ENCODE measurements at places on chromosomes 5 and 9.

- H3K27me3 ChIP-seq: no peaks in the 10 kb centered on the region
- no peak overlapping the region for H3K27ac ChIP-seq
- no peaks in the 10 kb centered on the region for H3K36me3 ChIP-seq
- peaks cover 9% of the 10 kb centered on the region for H3K4me1 ChIP-seq
- H3K4me3 ChIP-seq: no peak overlapping the region
- DNase-seq: no peak
Observed at GRCh38 chr5:80964919-80965318, 4.8 kb downstream of the RASGRF2 start.

- H3K4me1 ChIP-seq: no peaks in the 10 kb centered on the region
- H3K4me3 ChIP-seq: no peak overlapping the region
- no peak overlapping the region for H3K27ac ChIP-seq
- no peaks in the 10 kb centered on the region for H3K27me3 ChIP-seq
Observed at GRCh38 chr5:167982-168660, 23.2 kb upstream of the LRRC14B start.

DNA sequence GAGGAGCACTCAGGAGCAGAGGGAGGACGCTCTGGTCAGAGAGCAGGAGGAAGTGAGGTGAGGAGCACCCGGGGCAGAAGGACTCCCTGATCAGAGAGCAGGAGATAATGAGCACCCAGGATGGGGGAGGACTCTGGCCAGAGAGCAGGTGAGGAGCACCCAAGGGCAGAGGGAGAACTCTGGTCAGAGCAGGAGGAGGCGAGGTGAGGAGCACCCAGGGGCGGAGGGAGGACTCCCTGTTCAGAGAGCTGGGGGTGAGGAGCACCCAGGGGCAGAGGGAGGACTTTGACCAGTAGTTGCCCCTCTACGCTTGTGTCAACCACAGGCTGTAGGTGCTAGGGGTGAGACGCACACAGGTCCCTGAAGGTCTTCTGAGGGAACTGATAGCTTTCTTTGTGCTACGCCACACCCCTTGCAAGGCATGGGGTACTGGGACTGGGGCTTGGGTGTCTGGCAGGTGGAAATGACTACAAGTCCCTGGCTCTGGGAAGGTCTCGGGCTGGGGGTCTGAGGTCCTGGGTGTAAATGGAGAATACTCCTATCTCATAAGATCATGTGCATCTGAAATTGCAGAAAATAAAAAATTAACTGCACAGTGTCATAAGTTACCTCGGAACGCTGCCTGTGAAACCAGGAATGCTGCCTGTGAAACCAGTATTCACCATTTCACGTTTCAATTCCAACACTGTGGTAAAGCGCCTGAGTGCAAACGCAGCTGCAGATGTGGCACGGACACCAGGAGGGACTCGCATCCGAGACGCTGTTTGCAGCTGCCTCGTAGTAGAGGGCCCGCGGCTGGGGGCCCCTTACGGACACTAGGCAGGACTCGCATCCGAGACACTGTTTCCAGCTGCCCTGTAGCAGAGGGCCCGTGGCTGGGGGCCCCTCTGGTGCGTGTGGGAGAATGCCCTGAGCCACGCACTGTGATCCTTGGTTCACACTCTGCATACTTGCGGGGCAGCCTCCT lies 27.0 kb upstream of the SLC6A3 start:
- peaks cover 42% of the 10 kb centered on the region for H3K36me3 ChIP-seq
- no peak overlapping the region for H3K27ac ChIP-seq
- no peaks in the 10 kb centered on the region for H3K4me1 ChIP-seq
- H3K4me3 ChIP-seq: no peak overlapping the region
- DNase-seq: no peak

DNA sequence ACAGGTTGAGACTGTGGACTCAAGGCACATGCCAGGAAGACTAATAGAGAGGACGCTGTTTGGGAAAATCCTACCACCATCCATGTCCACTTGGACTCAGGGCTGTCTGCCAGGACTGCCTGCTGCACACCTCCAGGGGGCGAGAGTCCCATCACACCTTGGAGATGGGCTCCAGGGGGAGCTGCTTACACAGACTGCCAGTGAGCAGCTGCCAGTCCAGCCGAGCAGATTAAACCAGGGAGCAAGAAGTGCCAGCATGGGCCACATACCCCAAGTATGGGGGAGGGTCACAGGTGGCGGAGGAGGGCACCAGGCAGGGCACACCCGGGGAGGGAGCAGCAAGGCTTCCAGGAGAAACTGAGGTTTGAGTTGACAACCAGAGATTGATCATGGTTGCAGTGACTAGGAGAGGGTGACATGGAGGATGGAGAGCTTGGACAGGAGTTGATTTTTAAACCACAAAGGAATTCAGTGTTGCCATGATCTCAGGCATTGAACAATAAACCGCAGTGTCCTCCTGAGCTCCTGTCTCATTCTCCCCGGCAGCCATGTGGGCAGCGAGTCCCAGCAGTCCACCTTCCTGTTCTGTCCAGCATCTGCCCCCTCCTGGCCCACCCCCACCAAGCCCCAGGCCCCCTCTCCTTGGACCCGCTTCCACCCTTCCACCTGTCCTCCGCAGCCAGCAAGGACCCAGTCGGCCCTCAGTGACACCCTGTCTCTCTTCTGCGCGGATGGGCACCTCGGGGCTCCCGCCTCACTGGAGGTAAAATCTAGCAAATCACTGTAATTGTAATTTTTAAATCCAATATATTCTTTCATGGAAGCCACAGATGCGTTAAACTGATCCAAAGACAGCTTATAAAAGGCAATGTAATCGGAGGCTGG lies 3.1 kb upstream of the VAV2 start:
- H3K36me3 ChIP-seq: no peaks in the 10 kb centered on the region
- no peak for DNase-seq
- H3K4me1 ChIP-seq: peaks cover 29% of the 10 kb centered on the region
- no peak overlapping the region for H3K27ac ChIP-seq
- peaks cover 6% of the 10 kb centered on the region for H3K27me3 ChIP-seq
- no peak overlapping the region for H3K4me3 ChIP-seq

GRCh38 chr5:169384661-169385060 lies 83.7 kb upstream of the SLIT3 start:
- no peaks in the 10 kb centered on the region for H3K27me3 ChIP-seq
- no peak for DNase-seq
- no peaks in the 10 kb centered on the region for H3K4me1 ChIP-seq
- no peak overlapping the region for H3K27ac ChIP-seq

- DNase-seq: no peak
- no peaks in the 10 kb centered on the region for H3K4me1 ChIP-seq
- no peaks in the 10 kb centered on the region for H3K27me3 ChIP-seq
- H3K27ac ChIP-seq: no peak overlapping the region
- H3K36me3 ChIP-seq: no peaks in the 10 kb centered on the region
- H3K4me3 ChIP-seq: no peak overlapping the region
Observed at GRCh38 chr9:108239696-108240321, 616.0 kb downstream of the ACTL7B start.

DNA sequence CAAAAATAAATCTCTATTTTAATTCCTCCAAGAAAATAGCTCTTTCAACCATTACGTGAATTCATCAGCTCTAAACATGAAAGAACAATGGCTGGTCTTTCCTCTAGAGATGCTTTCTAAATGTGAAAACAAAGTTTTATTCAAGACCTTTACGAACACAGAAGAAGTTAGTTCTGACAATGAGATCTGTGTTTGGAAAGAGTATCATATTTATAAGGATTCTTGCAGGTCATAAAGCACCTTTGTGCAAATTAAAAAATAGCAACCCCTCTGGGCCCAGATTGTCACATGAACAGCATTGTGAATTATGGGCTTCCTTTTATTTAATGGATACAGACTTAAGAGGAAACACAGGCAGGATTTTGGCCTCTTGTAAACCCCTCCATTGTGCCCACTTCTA lies 17.7 kb upstream of the FTMT start:
- no peaks in the 10 kb centered on the region for H3K27me3 ChIP-seq
- no peak overlapping the region for H3K4me3 ChIP-seq
- no peaks in the 10 kb centered on the region for H3K36me3 ChIP-seq
- no peak overlapping the region for H3K27ac ChIP-seq
- DNase-seq: no peak
- no peaks in the 10 kb centered on the region for H3K4me1 ChIP-seq

- H3K4me3 ChIP-seq: no peak overlapping the region
- H3K27ac ChIP-seq: no peak overlapping the region
- H3K27me3 ChIP-seq: no peaks in the 10 kb centered on the region
- no peaks in the 10 kb centered on the region for H3K36me3 ChIP-seq
- no peaks in the 10 kb centered on the region for H3K4me1 ChIP-seq
Observed at GRCh38 chr5:90940227-90940995, 381.8 kb downstream of the ADGRV1 start.

- peak overlapping the region; percentile 35 for H3K4me3 ChIP-seq
- no peak for DNase-seq
- H3K27ac ChIP-seq: peak overlapping the region; percentile 55
- peaks cover 10% of the 10 kb centered on the region for H3K4me1 ChIP-seq
Observed at GRCh38 chr5:126972062-126972895, 58.1 kb downstream of the MARCHF3 start.

DNA sequence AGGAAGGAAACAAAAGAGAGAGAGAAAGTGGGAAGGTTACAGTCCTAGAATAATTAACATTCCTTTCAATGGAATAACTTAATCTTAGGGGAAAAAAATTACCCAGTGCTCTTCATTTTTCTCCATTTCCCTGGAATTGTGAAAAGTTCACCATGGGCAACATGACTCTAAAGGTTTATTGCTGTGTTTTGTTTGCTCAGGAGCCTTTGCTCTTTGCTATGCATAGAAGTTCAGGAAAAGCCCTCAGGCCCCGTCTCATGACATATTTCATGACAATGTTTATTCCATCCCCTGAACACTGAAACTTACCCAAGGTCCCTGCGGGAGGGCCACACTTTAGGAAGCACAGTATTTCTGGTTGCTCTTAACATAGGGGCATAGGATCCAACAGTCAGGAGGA lies 9.8 kb upstream of the CTSL start:
- H3K27me3 ChIP-seq: no peaks in the 10 kb centered on the region
- H3K4me3 ChIP-seq: no peak overlapping the region
- H3K36me3 ChIP-seq: no peaks in the 10 kb centered on the region
- H3K4me1 ChIP-seq: peaks cover 19% of the 10 kb centered on the region
- no peak for DNase-seq
- no peak overlapping the region for H3K27ac ChIP-seq

DNA sequence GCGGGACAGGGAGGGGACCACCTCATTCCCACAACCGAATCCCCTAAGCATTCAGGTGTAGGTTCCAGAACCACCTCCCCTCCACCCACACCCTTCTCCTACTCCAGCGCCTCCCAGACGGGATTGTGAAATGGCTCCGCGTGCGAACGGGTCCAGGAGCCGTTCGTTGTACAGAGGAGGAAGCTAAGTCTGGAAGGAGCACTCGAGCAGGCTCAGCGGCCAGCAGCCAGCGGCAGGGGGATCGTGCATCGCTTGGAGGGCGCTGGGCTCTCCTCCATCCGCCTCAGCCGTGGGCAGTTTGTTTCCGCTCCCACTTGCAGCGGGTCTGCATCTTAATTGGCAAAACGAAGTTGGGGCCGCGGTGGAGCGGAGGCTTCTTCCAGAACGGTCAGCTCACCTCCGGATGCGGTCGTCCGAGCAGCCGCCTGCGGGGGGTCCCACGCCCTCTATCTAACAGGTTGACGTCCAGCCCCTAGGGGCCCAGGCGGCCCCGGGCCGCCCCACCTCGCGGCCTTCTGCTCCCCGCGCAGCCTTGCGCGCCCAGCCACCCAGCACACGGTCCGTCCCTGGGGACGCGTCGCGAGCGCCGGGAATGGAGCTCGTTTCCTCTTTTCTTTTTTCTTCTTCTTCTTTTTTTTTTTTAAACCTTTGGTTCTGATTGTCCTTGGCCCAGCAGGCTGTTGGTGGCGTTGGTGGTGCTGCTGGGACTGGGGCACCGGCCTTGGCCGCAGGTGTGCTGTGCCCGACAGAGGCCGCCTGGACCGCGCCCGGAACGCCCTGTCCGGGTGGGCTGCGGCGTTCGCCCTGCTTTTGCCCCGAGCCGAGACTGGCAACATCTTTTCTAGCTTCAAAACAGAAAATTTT lies 3.9 kb upstream of the BARX1 start:
- no peak for DNase-seq
- H3K27ac ChIP-seq: no peak overlapping the region
- H3K4me1 ChIP-seq: peaks cover 54% of the 10 kb centered on the region
- H3K4me3 ChIP-seq: peak overlapping the region; percentile 24
- peaks cover 63% of the 10 kb centered on the region for H3K27me3 ChIP-seq
- H3K36me3 ChIP-seq: no peaks in the 10 kb centered on the region

DNA sequence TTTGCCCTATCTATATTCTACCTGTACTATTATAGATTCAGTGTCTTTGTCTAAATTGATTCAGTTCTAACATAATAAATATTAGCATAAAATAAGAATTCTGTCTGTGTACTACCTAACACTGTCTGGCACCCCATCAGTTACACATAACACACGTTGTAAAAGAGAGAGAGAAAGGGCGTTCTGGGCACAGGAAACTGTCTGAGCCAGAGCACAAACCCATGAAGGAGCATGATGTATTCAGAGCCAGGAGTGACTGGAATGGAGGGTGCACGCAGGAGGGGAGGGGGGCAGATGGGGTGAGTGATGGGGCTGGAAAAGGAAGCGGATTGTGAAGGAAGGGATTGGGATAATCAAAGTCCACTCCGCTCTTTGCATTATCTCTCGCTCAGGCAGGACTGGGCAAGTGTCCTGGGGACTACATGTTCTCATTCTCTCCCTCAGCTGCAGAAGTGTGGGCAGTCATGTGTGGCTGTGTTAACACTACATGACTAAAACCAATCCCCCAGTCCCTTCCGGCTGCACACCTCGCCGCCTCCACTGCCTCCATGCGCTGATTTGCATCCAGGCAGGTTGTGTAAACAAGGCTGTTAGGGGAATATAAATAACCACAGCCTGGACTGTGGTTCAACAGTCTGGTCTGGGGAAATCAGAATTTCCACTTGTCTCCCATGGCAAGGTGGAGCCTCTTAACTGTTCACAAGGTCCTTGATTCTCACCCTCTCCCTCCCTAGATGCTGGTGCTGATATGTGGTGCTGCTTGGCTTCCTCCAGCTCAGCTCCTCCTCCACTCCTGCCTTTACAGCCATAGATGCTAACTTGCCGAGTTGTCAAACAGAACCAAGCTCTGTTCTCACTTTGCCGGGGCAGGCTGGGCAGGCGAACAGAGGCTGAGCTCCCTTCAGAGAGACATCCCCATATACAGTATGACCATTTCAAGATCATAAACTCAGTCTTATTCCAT lies 367.5 kb upstream of the BRINP1 start:
- no peak overlapping the region for H3K4me3 ChIP-seq
- DNase-seq: no peak
- no peaks in the 10 kb centered on the region for H3K36me3 ChIP-seq
- no peaks in the 10 kb centered on the region for H3K4me1 ChIP-seq
- H3K27ac ChIP-seq: no peak overlapping the region

DNA sequence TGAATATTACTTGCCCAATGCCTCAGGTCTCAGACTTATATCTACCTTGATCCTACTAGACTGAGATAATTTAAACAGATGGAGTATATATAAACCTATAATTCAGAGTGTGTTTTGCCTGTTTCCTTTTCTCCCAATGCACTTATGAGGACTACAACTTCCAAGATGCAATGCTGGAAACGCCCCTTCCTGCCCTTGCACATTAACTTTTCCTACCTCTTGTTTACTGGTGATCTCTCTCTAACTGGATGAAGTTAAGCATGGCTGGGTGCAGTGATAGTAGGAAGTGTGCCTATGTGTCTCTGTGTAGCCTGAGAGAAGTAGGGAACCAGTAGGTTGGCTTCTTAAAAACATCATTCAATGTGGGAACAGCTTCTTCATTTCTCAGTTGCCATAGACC lies 115.2 kb downstream of the SVEP1 start:
- H3K4me3 ChIP-seq: no peak overlapping the region
- no peak overlapping the region for H3K27ac ChIP-seq
- no peak for DNase-seq
